ENCODE measurements at places on chromosomes 12 and 14.

GRCh38 chr12:53068811-53069585 is 10.2 kb downstream of the SPRYD3 start:
- DNase-seq = no peak

GRCh38 chr12:119307747-119308146 is 26.8 kb upstream of the CCDC60 start:
- DNase-seq = no peak

DNA sequence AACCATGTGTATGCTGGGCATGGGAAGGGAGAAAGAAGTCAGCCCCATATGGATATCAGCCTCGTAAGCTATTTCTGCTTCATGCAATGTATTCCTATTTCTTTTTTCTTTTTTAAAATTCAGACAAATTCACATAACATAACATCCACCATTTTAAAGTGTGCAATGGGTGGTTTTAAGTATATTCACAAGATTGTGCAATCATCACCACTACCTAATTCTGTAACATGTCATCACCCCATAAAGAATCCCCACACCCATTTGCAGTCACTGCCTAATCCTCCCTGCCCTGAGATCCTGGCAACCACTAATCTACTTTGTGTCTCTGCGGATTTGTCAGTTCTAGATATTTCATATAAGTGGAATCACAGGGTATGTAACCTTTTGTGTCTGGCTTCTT is 9.5 kb downstream of the POMT2 start:
- no peak for DNase-seq

DNA sequence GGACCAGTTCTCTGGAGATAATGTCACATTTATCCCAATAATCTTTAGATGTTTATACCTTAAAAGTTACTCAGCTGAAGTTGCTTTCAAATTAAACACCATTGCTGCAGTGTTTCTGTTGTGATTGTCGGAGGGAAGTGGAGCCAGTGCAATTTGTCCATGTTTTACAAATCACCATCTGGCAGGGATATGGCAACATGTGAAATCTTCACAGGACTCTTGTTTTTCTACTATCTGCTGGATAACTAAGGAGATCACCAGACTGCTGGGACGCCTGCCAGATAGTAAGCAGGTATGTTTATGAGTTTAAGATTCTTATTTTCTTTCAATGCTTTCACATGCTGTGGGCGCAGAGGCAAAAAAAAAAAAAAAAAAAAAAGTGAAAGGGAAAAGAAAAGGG is 100.3 kb upstream of the SOX5 start:
- DNase-seq = no peak

DNA sequence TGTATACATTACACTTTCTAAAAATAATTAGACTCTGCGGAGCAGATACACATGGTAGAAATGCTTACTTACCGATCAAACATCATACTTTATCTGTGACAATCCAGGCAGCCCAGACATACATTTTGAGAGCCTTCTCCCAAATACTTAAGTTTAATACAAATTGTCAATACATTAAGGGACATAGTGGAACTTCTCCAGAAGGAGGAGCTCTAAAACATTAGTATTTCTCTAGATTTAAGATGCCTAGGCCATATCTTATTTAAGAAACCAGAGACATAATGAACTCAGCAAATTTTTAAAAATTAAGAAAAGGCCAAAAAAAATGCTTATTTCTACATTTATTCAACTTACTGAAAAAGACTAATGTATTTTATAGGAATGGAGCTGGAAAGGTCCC is 16.1 kb downstream of the ACSM4 start:
- DNase-seq = no peak

GRCh38 chr12:52558781-52559445 is 6.0 kb upstream of the KRT71 start:
- no peak for DNase-seq

All from activated CD8-positive, alpha-beta memory T cell treated with anti-CD3 and anti-CD28 coated beads for 24 hours (primary cell).